ENCODE measurements at places on chromosomes 7 and 10. TPM values are rescaled to one million over a fixed set of nuclear protein-coding genes. Genes with fewer than 3 reads are reported as not detected.

The MSMB gene
- total RNA-seq: 4.0 TPM

The BCAP29 gene
- total RNA-seq: 101 TPM

The SYNPO2L gene
- 0.15 TPM for total RNA-seq

The GTF2IRD1 gene
- total RNA-seq: 11.0 TPM

The CTBP2 gene
- total RNA-seq: 91.2 TPM

The KIAA1217 gene
- total RNA-seq: 19.7 TPM

The GHRHR gene
- total RNA-seq: not detected

The PRTFDC1 gene
- total RNA-seq: 2.6 TPM

The SPDYE2 gene
- not detected for total RNA-seq
